ENCODE measurements at places on chromosomes 11 and 22.

DNA sequence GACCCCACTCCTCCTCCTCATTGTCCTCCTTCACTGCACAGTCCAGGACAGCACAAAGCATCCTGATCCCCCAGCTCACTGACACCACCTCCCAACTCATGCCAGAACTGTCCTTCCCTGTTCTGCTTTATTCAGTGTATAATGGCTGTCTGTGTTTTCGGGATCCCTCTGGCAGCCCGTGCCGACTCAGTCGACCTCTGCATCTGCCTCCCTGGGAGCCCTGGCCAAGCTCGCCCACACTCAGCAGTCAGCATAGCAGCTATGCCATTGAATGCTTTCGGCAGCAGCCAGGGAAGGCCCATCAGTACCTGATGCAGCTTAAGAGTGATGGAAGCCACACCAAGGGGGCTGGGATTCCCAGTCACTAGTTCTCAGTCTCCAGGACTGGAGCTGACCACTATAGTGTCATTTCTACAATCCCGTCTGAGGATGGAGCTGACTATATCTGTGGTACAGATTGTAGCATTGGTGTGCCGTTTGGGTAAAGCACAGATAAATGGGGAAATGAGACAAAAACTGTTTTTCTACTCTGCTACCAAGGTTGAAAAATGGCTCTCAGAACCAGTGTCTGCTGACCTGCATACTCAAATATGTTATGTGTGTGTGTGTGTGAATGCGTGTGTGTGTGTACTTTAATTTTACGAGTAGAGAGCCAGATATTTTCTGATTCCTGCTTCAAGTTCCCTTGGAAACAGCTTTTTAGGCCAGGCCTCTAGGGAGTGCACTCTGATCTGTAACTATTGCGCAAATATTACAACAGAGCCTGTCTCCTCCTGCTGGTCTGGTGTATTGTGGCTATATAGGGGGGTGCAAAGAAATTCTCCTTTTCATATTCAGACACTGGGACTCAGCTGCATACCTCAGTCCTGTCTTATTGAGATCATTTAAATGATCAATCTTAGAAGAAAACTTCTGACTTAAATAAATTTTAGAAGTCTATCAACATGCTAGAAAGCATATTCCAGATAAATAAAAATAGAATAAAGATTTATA lies 78.8 kb upstream of the TOP3B start:
- no peak for DNase-seq

GRCh38 chr22:18110194-18110953 lies at the start of gene TUBA8:
TUBA8 (plus strand) TSS chr22:18110809; CDS start chr22:18110866, 57 bp downstream.
- no peak for DNase-seq

DNA sequence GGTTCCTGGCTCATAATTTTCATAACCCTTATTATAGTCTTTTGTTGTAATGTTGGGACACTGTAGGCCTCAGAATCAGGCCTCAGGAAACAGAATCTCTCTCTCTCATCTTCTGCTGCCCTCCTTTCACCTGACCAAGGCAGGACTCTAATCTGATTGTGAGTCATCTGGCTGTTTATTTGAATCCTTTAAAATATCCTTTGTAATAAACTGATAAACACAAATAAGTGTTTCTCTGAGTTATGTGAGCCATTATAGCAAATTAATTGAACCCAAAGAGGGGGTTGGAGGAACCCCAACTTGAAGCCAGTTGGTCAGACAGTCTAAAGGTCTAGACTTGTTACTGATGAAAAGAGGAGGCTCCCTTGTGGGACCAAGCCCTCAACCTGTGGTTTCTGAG lies 30.6 kb downstream of the ACER3 start:
- DNase-seq: no peak

DNA sequence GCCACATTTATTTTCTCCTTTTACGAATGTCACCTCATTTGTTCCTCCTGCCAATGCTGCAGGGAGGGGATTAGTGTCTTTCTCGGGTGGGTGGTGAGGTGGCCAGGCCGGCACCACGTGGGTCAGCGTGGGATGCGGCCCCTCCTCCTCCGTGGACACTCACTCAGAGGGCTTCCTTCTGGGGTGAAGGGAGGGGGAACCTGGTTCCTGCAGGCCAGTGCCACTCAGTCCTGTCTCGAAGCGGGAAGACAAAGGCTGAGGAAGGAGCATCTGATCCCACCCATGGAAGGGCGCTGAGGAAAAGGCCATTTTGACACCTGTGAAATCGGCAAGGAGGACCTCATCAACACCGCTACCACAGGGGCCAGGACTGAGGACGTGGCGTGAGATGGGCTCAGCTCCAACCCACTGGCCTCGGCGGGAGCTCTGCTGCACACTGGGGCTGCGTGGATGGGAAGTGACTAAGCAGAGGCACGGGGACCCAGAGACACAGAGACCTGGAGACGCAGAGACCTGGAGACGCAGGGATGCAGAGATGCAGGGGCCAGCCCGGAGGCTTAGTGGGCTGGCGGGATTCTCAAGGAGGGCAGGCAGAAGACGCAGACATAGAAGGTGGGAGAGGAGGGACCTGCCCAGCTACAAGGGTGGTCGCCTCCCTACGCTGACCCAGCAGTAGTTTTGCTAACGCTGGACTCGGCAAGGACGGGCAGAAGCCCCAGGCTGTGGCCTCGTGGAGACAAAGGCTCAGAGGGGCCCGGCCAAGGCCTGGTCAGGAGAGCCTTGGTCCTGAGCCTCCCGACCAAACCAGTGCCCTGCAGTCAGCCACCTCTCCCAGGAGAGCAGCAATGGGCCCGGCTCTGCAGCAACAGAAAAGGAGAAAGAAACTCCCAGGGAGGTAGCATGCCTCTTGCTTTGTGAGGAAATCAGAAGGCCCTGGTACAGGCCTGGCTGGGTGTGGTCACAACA lies 1071.2 kb downstream of the BRD1 start:
- DNase-seq: no peak

DNA sequence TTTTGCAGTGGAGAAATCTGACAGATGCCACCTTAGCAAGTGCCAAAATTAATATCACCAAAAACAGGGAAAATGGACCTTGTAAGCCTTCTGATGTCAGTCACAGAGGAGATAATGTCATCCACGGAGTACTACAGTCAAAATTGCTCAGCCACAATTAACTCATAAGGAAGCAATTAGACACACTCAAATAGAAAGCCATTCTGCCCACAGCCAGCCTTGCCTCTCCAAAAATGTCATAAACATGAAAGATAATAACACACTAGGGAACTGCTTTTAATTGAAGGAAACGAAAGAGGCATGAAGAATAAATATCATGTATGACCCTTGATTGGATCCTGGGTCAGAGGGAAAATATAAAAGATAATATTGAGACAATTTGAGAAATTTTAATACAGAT lies 505.6 kb upstream of the API5 start:
- DNase-seq: no peak

DNA sequence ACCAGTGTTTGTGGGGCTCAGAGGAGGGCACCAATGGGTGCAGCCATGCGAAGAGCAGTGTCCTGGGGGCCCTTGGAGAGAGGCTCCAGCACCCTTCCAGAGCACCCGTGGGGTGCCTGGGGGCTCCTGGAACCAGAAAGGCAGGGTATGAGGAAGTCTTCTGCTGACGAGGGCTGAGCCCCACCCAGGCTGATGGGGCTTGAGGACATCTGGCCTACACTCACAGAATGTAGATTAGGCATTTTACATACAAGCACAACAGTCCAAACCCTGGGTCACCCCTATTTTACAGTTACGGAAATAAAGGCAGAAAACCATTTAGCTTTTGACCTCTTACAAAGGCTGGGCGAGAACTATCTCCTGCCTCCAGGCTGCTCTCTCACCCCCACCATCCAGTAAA lies 47.6 kb downstream of the ADAMTS8 start:
- DNase-seq: no peak

GRCh38 chr11:86793307-86793706 lies 7.0 kb upstream of the PRSS23 start:
- no peak for DNase-seq

DNA sequence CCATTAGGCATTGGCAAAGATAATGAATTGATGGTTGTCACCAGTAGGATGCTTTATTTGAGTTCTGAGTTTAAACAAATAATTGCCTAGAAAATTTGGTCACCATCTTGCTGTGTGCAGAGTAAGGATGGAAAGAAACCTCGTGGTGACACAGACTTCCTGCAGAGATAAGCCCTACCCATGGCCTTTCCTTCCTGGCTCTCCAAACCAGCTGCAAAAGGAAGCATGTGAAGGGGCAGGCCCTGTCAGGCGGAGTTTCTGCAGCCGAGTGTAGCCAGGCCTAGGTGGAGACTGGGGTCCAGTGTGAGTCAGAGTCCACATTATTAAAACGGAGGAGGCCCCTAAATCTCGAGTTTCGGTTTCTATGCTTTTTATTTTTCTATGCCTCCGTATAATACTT lies 83.1 kb upstream of the ADSL start:
- DNase-seq: no peak

DNA sequence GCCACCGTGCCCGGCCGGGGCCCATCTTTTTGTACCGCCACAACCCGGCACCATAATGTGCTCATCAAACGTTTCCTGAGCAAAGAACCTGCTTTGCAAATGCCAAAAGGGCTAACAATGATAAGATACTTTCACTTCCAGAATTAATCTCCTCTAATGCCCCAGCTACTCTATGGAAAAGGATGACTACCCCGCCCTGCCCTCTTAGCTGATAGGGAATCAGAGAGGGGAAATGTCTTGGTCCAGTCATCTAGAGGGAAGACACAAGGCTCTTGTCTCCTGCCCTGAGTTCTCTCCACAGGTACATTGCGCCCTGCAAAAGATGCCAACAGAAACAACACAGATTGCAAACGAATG lies 586 bp downstream of the TTLL1 start:
- no peak for DNase-seq

DNA sequence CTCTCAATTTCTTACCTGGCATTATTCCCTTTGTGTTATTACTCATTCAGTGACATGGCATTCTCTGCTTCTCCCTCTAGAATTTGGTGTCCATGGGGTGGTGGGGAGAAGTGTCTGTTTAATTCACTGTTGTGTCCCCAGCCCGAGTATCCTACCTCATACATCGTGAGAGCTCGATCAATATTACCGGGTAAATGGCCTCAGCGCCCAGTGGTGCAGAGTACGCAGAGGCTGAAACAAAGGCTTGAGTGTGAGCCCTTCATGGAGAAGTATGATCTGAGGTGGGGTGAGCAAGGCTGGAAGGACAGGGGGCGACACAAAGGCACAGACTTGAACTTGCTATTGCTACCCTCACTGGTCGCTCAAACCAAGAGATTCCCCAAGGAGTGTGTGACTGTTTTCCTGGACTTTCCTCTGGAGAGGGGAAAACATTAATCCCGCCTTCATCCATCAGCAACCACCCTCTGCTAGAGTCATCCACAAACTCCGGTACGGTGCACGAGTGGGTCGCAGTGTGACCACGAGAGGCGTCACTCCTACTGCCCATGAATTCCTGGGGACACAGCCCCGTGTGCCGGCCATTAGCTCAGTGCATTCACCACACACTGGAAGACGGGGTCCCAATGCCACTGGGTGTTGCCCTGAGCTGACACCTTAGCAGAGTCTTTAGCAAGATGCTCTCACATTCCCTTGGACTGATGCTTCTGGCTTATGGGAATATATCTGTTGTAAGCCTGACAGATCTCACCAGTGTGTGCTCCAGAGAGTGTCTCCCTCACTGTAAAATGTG lies 35.0 kb upstream of the CCND1 start:
- no peak for DNase-seq

DNA sequence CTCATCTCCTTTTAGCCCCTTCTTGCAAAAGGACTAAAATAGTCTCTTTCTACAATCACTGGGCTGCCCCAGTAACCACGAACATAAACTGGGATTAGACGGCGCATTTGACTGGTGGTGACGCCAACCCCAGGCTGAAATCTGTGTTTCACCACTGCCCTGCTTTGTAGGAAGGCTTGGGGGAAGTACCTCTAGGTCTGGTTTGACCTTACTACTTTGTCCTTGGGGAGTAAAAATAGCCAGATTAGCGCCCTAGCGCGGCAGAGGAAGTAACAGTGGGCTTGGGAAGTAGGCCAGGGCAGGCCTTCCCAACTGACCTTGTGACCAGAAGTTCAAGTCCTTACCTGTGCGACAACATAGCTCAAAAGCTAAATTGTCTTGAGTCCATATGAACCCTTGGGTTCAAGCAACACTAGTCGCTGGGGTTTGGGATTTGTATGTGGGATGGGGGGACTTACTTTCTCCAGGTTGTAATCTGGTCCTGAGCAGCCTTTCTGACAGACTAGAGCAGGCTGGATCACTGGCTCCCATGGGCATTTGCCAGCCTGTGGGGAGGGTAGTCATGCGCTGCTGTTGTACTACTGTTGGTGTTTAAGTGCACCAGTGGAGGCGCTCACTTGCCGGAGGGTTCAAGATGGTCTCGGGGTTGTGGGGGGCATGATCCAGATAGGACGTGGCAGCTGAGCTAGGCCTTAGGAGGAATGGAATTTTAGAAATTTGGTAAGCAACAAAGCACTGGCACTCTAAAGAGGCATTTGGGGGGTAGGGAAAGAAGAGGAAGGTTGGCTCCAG lies 953 bp upstream of the PACS1 start:
- DNase-seq: no peak

- no peak for DNase-seq
Measured at GRCh38 chr11:33185756-33186155, 24.5 kb upstream of the CSTF3 start.

GRCh38 chr22:24339452-24339747 lies 68.8 kb downstream of the SPECC1L start:
- DNase-seq: no peak

GRCh38 chr22:42719656-42720262 lies 911 bp downstream of the A4GALT start:
- DNase-seq: no peak

GRCh38 chr11:4539603-4540219 lies 5.3 kb upstream of the OR52M1 start:
- DNase-seq: no peak

GRCh38 chr11:128187377-128187776 lies 400.0 kb downstream of the ETS1 start:
- DNase-seq: no peak

GRCh38 chr11:93545566-93545965 lies 2.4 kb upstream of the SMCO4 start:
- no peak for DNase-seq

GRCh38 chr11:107566569-107566968 lies 1.0 kb upstream of the ALKBH8 start:
- DNase-seq: no peak

DNA sequence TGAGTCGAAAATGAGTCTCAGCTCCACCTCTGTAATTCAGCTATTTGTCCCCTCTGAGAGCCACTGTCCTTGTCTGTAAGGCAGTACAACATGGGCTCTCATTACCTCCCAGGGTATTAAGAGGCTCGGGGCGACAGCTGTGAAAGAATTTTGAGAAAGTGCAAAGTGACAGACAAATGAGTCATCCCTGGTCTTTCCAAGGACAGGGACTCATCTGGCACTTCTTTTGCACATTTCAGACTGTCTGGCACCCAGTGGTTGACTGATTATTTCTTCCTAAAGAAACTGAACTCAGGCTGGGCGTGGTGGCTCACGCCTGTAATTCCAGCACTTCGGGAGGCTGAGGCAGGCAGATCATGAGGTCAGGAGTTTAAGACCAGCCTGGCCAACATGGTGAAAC lies 62.1 kb upstream of the ARFGAP3 start:
- DNase-seq: no peak

- DNase-seq: peak; percentile 9
Measured at GRCh38 chr22:17303840-17304779, 65.2 kb upstream of the CECR2 start.

GRCh38 chr11:114562166-114562916 lies 2.7 kb upstream of the NXPE1 start:
- DNase-seq: no peak

- DNase-seq: no peak
Measured at GRCh38 chr11:69400771-69401590, 80.5 kb upstream of the LINC01488 start.
